ENCODE measurements at places on chromosomes 6 and 20. TPM values are rescaled to one million over a fixed set of nuclear protein-coding genes. Genes with fewer than 3 reads are reported as not detected.

OARD1 gene
- total RNA-seq: 30.7 TPM

OPRM1 gene
- total RNA-seq: not detected

BTN2A1 gene
- total RNA-seq: 19.8 TPM

DNA sequence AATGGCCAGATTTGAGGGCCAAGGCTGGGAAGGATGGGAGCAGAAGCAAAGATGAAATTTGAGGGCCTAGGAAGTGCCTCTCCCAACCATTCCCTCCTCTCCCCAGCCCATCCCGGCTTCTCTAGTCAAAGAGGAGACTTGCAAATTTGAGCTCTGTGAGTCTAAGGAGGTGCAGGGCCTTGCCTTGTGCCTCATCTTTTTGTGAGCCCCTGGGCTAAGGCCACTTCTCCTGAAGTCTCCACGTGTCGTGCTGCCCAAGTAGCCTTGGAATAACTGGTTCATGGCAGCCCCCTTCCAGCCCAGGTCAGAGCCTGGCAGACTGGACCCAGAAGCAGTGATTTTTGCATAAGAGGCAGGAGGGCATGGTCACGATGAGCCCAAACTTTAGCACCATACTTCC lies 6.7 kb downstream of the PTGIS start:
- H3K4me3 ChIP-seq: no peak overlapping the region
- H3K4me1 ChIP-seq: peaks cover 20% of the 10 kb centered on the region
- H3K36me3 ChIP-seq: peaks cover 46% of the 10 kb centered on the region
- peaks cover 22% of the 10 kb centered on the region for H3K27me3 ChIP-seq
- DNase-seq: no peak

GRCh38 chr20:62493253-62493885 lies 17.6 kb upstream of the GATA5 start:
- peaks cover 3% of the 10 kb centered on the region for H3K27me3 ChIP-seq
- H3K36me3 ChIP-seq: no peaks in the 10 kb centered on the region
- H3K4me3 ChIP-seq: no peak overlapping the region
- no peak for DNase-seq
- H3K27ac ChIP-seq: no peak overlapping the region

GRCh38 chr6:152572338-152573088 lies 64.6 kb downstream of the SYNE1 start:
- no peak overlapping the region for H3K27ac ChIP-seq
- DNase-seq: no peak
- H3K27me3 ChIP-seq: no peaks in the 10 kb centered on the region
